ENCODE measurements at places on chromosomes 1 and 21.

DNA sequence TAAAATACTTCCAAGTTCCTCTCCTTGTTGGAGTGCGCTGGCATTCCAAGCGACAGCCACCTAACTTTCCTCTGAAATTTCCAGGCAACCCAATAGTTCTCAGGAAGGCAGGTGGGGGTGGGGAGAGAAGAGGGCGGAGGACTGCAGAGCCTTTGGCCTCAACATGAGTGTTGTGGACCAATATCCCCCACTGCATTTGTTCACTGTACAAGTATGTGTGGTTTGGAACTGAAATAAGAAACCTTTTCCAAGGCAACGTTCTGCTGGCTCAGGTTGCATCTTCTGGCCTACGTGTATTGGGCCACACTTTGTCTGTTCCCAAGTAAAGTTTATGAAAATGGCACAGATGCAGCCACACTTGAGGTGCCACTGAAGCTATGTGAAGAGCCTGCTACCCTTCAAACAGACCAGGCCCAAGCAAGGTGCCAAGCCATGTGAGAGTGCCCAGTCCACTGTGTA, 153.4 kb downstream of the DHRS3 start:
- peaks cover 35% of the 10 kb centered on the region for H3K36me3 ChIP-seq
- H3K4me1 ChIP-seq: peaks cover 56% of the 10 kb centered on the region

DNA sequence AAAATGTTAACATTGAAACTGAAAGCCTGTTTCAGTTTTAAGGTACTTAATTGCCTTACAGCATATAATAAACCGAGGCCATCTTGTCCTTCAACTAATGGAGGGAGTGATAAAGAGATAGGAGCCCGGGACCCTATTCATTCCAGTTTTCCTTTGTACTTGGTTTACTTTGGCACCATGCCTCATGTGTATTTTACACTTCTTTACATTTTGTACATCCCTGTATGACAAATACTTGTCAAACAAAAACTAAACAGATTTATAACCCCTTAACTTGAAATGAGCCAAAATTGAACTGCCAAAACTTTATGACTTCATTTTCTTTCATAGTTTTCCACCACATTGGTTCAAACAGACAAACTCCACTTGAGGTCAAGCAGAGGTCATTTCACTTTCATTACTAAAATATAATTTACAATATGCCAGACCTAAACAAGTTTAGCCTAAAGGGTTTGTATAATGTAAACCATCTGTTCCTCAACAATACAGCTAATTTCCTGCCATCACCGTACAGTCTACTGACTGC, 30.9 kb upstream of the UBE2U start:
- no peak for DNase-seq
- H3K4me3 ChIP-seq: no peak overlapping the region
- H3K4me1 ChIP-seq: peaks cover 15% of the 10 kb centered on the region
- H3K36me3 ChIP-seq: peaks cover 34% of the 10 kb centered on the region
- H3K27me3 ChIP-seq: peaks cover 3% of the 10 kb centered on the region

DNA sequence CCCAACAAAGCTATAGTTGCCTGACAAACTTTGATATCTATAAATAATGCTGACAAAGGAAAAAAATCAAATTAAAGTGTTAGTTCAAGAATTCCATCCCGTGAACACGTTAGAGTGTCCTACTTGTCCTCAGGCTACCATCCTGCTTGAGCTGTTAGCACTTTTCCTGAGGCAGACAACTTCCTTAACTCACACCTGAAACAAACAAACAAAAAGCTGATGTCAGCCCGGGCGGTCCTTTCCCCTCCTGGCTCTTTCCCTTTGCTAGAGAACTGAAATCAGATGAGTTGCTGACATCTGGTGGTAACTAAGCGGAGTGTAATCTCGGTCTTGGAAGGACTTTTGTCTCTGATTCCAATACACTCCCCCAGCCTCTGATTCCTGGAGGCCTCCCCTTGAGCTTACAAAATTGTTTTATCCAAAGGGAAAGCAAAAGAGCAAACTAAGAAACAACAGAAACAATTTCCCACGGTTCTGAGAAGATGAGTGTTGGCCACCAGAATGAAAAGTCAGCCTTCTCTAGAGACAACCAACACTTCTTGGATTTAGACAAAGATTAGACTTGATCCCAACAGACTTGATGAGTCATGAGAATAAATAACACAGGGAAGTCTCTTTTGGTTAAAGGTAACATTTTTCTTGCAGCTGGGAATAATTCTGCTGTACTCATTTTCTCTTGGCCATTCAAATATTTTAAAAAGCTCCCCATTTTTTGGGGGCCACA, 135.4 kb downstream of the PROX1 start:
- no peak overlapping the region for H3K27ac ChIP-seq
- peaks cover 4% of the 10 kb centered on the region for H3K36me3 ChIP-seq
- H3K27me3 ChIP-seq: peaks cover 5% of the 10 kb centered on the region
- no peak overlapping the region for H3K4me3 ChIP-seq

DNA sequence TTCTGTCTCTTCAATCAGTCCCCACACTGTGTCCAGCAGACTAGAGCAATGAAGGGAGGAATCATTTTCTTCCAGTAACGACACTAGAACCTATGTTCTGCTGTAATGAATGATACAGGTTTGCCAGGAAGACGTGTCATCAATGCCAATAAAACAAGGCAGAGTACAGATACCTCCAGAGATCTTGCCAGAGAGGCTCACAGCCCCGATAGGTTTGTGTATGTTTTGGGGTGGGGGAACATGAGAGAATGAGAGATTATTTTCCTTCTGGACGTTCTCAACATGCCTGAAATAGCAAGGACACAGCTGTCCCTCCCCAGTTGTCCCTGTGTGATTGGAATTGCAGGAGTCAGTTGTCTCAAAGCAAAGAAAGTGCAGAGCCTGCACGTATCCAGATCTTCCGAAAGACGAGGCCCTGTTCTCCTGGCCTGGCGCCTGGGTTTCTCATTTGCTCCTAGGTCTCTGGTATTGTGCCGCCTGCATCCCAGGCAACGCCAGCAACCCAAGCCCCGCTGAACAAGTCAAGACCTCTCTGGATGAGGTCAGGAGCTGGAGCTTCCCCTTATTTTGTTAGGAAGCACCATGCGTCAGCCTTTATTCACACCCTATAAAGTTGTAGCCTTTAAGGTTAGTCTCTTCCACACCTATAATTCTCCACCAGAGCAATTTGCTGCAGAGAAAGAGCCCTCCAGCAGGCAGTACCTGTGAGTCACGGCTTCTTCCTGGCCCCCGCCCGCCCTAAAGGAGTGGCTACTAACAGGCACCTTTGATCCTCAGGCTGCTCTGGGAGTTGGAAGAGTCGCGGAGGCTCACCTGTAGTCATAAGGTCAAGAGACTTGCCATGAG, 130.5 kb downstream of the TOMM20 start:
- H3K4me1 ChIP-seq: peaks cover 49% of the 10 kb centered on the region
- H3K27me3 ChIP-seq: no peaks in the 10 kb centered on the region
- DNase-seq: no peak
- H3K4me3 ChIP-seq: no peak overlapping the region
- peak overlapping the region; percentile 87 for H3K27ac ChIP-seq
- H3K36me3 ChIP-seq: no peaks in the 10 kb centered on the region

DNA sequence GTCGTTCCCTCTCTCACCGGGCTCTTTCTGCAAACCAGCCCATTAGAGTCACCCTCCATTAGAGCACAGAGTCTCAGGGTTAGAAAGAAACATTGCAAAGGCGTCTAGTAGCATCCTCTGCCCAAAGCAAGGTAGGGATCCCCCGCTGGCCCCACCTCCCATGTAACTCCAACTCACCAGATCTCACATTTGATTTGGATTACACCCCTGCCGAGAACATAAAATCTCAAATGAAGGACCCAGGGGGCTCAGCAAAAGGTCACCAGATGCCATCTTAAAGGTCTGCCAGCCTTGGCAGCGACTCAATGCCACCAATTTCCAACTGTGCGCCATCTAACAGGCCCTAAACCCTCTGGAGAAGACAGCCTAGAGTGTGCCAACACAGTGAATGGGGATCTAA, 14.1 kb downstream of the C1orf87 start:
- H3K4me1 ChIP-seq: no peaks in the 10 kb centered on the region
- no peak overlapping the region for H3K27ac ChIP-seq
- no peak for DNase-seq
- H3K27me3 ChIP-seq: peaks cover 7% of the 10 kb centered on the region
- no peak overlapping the region for H3K4me3 ChIP-seq

- no peak for DNase-seq
- no peaks in the 10 kb centered on the region for H3K36me3 ChIP-seq
- H3K4me3 ChIP-seq: no peak overlapping the region
- H3K27me3 ChIP-seq: peaks cover 7% of the 10 kb centered on the region
- no peaks in the 10 kb centered on the region for H3K4me1 ChIP-seq
These were observed 6.8 kb upstream of the LY9 start for GRCh38 chr1:160789051-160789701.

DNA sequence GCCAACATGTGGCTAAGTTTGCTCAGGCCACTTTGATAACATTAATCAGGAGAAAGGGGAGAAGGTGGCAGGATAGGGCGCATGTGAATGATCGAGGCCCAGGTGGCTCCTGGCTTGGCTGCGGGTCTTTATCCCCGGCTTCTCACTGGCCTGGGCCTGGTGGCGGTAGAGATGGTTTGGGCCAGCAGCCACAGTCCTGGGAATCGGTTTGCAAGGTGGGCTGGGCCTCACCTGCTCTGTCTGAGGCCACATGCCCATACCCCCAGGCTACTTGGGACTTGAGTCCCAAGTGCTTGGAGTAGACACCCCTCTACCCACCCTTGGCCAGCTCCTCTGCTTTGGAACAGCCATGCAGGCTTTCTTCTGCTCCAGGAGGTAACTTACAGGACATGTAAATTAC, 49.7 kb upstream of the DISP3 start:
- H3K36me3 ChIP-seq: peaks cover 1% of the 10 kb centered on the region
- H3K4me3 ChIP-seq: no peak overlapping the region
- peaks cover 8% of the 10 kb centered on the region for H3K27me3 ChIP-seq

- no peak for DNase-seq
- no peaks in the 10 kb centered on the region for H3K4me1 ChIP-seq
- no peak overlapping the region for H3K4me3 ChIP-seq
- peaks cover 10% of the 10 kb centered on the region for H3K27me3 ChIP-seq
These were observed 25.7 kb downstream of the AKNAD1 start for GRCh38 chr1:108831225-108831624.

DNA sequence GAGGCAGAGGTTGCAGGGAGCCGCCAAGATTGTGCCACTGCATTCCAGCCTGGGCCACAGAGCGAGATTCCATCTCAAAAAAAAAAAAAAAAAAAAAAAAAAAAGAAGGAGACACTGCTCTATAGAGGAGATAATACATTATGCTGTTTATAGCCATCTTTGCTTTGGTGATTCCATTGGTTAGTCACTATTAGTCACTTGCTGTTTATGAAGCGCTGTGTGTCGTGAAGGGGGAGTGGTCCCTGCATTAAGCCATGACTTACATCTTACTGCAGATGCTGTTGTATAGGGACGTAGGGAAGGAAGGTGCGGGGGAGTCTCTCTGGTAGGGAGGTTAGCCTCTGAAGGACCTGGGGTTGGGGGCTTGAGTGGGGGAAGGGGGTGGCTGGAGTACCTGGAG, 48.3 kb downstream of the HUNK start:
- H3K27ac ChIP-seq: peak overlapping the region; percentile 75
- peaks cover 59% of the 10 kb centered on the region for H3K4me1 ChIP-seq
- no peak for DNase-seq
- no peaks in the 10 kb centered on the region for H3K27me3 ChIP-seq
- no peak overlapping the region for H3K4me3 ChIP-seq

- peaks cover 18% of the 10 kb centered on the region for H3K27me3 ChIP-seq
- DNase-seq: peak; percentile 65
- H3K36me3 ChIP-seq: no peaks in the 10 kb centered on the region
- H3K27ac ChIP-seq: no peak overlapping the region
- H3K4me1 ChIP-seq: peaks cover 21% of the 10 kb centered on the region
- H3K4me3 ChIP-seq: no peak overlapping the region
These were observed 42.7 kb downstream of the HSD3B1 start for GRCh38 chr1:119549719-119550132.

- DNase-seq: no peak
- H3K36me3 ChIP-seq: peaks cover 8% of the 10 kb centered on the region
- H3K27me3 ChIP-seq: peaks cover 54% of the 10 kb centered on the region
- H3K4me3 ChIP-seq: no peak overlapping the region
These were observed 86.0 kb downstream of the FOXD2 start for GRCh38 chr1:47523835-47524215.

DNA sequence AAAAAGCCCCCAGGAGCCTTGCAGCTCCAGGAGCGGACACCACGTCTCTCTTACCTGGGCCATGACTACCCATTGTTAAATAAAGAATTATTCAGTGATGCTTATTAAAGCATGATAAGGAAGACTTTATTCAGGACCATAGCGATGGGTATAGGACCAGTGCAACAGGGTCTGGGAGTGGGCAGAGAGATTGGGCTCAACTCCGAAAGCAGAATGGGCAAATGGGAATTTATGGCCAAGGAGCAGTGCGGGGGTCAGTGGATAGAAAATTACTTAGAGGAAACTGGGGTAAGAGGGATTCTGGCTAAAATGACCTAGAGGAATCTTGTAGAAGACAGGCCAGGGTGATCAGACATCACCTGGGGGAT, 580 bp upstream of the ATP5PO start:
- peaks cover 32% of the 10 kb centered on the region for H3K4me1 ChIP-seq
- no peak for DNase-seq

- peak overlapping the region; percentile 54 for H3K4me3 ChIP-seq
- H3K36me3 ChIP-seq: peaks cover 29% of the 10 kb centered on the region
- H3K4me1 ChIP-seq: peaks cover 68% of the 10 kb centered on the region
- DNase-seq: peak; percentile 80
- peak overlapping the region; percentile 97 for H3K27ac ChIP-seq
- H3K27me3 ChIP-seq: no peaks in the 10 kb centered on the region
These were observed 51.1 kb downstream of the SKI start for GRCh38 chr1:2279210-2279639.

- H3K27me3 ChIP-seq: no peaks in the 10 kb centered on the region
- no peaks in the 10 kb centered on the region for H3K4me1 ChIP-seq
- H3K36me3 ChIP-seq: peaks cover 5% of the 10 kb centered on the region
- peak; percentile 15 for DNase-seq
- H3K4me3 ChIP-seq: no peak overlapping the region
- H3K27ac ChIP-seq: no peak overlapping the region
These were observed 23.5 kb downstream of the ASB17 start for GRCh38 chr1:75908717-75909152.

GRCh38 chr1:177164380-177165068, at the start of gene ASTN1:
Gene ASTN1, minus strand, starts transcription at chr1:177164712. Its CDS starts 36 bp downstream, at chr1:177164676.
- H3K27me3 ChIP-seq: peaks cover 58% of the 10 kb centered on the region
- H3K36me3 ChIP-seq: no peaks in the 10 kb centered on the region
- DNase-seq: peak; percentile 78
- peaks cover 15% of the 10 kb centered on the region for H3K4me1 ChIP-seq
- no peak within 1 kb of the TSS for H3K27ac ChIP-seq

Data from nephron progenitor cell (in vitro differentiated cells).